ENCODE measurements at places on chromosomes 7 and 10.

GRCh38 chr10:86263907-86264306, 102.7 kb downstream of the GRID1 start:
- DNase-seq, result no peak

DNA sequence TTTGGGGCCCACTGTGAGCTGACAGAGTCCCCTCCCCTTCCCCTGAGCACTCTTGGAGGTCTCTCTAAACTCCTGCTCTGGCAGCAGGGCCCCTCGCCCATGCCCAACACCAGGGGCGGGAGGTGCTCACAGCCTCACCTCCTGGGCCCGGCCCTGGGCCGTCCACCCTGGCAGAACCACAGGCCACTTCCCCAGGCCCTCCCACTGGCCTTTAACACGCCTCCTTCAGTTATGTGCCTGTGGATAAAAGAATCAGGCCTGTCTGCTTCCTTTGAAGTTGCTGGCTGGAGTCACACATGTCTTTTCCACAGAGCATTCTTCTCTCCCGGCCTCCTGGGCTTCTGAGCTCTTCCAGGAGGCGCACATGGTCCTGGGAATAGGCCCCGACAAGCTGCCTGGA, 10.2 kb downstream of the MYL10 start:
- DNase-seq, result no peak

DNA sequence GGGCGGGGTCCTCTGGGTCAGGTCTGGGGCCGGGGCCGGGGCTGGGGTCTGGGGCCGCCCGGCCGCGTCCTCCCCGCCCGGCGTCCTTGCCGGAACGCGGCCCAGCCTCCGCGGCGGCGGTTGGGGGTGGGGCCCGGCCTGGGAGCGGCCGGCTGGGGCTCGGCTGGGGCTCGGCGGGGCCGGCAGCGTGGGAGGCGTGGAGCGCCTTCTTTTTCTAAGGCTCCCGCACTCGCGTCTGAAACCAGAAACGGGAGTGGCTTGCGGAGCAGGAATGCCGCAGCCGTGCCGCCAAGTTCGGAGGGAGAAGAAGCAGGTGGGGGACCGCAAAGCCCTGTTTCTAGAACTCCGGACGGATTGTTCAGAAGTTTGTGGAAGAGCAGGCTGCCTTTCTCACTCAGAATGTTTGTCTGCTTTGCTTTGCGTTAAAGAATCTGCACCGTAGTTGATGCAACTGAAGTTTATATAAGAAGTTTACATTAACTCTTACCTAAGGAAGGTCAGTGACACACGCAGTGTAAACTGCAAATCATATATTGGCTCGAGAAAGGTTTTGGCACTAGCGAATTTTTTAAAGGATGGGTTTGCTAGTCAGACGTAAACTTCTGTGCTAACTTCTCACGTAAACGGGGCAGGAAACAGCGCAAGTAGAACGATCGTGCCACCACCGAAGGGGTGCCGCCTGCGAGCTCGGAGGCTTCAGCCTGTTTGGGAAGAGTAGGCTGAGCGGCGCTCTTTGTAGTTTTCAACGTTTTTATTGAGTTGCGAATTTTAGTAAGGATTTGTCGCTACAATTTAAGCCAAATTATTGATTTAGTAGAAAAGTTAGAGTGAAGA, 729 bp downstream of the DNAJB6 start:
- peak; percentile 64 for DNase-seq

DNA sequence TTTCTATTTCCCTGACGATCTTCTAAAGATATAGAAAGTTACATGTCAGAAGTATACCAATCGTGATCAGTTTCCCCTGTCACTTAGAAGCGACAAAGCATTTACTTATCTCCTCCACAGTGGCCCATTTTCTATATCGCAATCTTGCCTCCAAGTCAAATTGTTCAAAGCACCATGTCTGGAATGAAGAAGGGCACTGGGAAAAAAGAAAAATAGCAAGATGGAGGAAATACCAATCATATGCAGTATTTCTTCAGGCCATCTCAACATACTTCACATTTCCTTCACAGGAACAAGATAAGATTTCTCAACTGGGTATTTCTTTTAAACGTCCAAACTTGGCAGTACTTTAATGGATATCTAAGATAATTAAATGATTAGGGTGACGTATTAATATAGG, 63.3 kb upstream of the IL6 start:
- no peak for DNase-seq

GRCh38 chr7:138460176-138460648, at the start of gene TRIM24:
TRIM24 (plus strand) TSS chr7:138460259; CDS start chr7:138460549, 290 bp downstream.
- DNase-seq, result no peak

- no peak for DNase-seq
Measured at GRCh38 chr7:110283056-110283455, 807.9 kb upstream of the LRRN3 start.

DNA sequence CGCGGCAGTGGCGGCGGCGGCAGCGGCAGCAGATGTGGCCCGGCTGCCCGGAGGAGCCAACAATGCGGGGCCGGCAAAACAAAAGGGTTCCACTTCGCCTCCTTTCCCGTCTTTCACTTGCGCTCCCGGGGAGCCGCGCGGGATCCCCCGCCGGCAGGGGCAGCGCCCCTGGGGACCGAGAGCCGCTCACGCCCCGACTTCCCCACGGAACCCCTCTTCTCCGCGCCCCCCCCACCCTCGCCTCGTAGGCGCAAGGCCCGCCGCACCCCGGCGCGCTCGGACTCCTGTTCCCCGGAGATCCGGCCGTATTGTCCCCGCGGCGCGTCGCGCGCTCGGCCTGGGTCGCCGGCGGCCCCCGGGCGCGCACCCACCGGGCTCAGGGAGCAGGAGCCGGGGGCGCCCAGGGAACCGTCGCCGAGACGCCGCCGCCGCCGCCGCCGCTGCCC, 854 bp downstream of the CTBP2 start:
- no peak for DNase-seq

- DNase-seq, result no peak
Measured at GRCh38 chr10:29828956-29829355, 194.2 kb upstream of the SVIL start.

- no peak for DNase-seq
Measured at GRCh38 chr7:100991631-100992030, 22.3 kb downstream of the MUC12 start.

GRCh38 chr7:156021471-156021870, 209.2 kb upstream of the SHH start:
- DNase-seq, result no peak

DNA sequence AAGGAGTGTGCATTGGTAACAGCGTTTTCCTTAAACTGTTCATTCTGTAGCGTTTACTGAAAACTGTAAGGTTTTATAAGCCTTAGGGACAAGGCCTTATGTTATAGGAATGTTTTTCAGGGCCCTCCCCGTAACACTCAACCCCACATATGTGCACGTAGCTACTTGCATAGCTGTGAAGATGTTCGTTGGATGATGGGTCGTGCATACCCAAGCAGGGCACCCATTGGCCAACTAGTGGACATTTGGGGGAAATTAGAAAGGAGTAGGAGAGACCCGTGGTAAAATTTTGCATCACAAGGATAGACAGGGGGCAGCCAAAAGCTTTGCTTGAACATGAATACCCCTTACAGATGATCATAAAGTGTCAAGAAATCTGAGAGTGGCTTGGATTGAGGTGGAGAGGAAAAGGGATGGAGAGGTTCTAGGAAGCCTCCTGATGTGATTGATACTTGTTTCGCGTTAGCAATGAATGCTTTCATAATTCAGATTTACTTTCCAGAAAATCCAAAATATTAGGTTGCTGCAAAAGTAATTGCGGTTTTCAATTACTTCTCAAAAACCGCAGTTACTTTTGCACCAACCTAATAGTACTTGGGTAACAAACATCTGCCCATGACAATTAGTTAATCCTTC, 878 bp downstream of the SEC61A2 start:
- peak; percentile 45 for DNase-seq

- no peak for DNase-seq
Measured at GRCh38 chr7:128120116-128120515, 88.9 kb upstream of the LRRC4 start.

- no peak for DNase-seq
Measured at GRCh38 chr10:66822801-66823200, 103.0 kb upstream of the LRRTM3 start.

- no peak for DNase-seq
Measured at GRCh38 chr10:124693396-124693795, 50.8 kb downstream of the FAM53B start.

GRCh38 chr10:76350583-76350982, 919.2 kb downstream of the LRMDA start:
- DNase-seq, result no peak

DNA sequence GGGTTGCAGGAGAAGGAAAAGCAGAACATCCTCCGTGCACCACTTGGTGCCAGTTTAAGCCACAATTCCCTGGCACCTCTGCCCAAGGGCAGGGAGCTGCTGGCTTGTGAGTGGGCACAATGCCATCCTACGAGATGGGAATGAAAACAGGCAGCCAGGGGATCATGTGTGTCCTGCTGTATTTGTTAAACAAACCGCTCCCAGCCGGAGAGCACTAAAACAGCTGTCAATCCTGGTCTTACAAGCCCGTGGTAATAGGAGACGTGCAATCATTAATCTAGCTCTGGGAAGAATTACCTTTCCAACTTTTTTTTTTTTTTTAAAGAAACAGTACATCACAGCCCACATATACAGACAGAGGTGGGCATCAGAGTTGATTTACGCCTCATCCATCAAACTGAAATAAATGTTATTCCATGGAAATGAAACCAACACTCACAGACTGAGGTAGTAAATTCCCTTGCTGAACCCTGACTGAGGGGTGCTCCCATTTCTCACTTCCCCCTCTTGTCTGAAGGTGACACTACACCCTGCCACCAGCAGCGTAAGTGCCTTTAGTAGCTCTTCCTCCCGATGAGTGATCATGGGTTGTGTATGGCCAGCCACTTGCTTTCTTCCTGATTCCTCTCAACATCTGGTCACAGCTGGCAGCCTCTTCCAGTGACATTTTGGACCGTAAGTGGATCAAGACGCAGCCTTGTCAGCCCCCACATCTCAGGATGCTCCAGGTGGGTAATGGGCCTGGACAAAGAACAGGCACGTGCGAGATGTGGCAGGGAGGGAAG, 143.8 kb downstream of the TEX36 start:
- DNase-seq, result no peak

DNA sequence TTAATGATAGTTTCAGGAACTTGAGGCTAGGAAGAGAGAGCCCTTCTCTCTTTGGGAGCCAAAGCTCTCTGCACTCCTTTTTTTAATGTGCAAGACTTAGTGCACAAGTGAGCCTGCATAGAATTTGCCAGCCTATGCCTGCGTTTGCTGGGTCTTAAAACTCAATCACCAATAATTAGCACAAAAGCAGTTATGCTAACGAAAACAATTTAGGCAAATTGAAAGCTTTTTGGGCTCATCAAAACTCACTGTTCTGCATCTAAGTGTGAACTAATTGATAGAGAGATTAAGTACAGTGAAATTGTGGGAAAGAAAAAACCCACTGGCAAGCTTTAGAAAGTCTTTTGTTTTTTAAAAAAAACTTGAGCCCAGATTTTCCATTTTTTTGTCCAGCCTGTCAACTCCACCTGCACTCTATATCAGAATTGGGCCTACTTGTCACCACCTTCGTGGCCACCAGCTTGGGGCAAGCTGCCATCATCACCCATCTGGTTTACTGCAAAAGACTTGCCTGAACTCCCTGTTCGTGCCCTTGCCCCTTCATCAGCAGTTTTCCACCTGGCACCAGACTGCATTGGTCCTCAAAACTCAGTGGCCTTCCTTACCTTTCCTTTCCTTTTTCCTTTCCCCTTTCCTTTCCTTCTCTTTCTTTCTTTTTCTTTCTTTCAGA, 37.8 kb downstream of the CRHR2 start:
- no peak for DNase-seq

GRCh38 chr10:34558093-34558583, 257.0 kb downstream of the PARD3 start:
- DNase-seq, result no peak

DNA sequence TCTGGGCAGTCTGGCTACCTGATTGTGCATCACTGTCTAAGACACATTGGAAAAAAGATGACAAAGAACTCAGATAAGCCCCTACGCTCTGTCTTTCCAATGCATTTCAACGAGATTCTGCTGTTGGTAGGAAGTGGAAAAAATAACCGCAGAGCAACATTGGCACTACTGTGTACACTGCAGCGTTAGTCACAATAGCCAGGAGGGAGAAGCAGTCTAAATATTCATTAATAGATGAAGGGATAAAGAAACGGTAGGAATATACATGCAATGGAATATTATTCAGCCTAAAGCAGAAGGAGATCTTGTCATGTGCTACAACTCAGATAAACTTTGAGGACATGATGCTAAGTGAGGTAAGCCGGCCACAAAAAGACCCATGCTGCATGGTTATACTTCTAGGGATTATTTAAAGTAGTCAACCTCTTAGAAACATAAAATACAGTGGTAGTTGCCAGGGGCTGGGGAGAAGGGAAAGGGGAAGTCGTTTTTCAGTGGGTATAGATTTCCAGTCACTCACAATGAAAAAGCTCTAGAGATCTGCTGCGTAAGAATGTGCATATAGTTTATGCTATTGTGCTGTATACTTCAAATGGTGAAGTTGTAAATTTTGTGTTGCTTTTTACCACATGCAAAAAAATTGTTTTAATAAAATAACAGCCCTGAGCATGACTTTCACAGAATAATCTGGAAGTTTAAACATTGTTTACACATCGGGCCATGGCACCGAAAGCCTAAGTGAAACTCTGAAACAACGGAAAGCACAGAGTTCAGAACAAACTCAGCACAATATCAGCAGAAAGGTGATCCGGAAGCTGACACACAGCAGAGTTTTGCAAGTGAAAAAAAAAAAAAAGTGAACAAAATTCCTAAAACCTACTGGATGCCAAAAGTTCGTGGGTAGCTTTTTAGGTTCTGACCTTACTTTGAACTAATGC, 40.1 kb downstream of the ELMO1 start:
- peak; percentile 47 for DNase-seq

GRCh38 chr10:101208543-101208942, 20.7 kb downstream of the LBX1 start:
- no peak for DNase-seq

- no peak for DNase-seq
Measured at GRCh38 chr7:128010391-128011127, 20.7 kb downstream of the LRRC4 start.

- no peak for DNase-seq
Measured at GRCh38 chr10:15485027-15485426, 113.9 kb upstream of the FAM171A1 start.

- DNase-seq, result no peak
Measured at GRCh38 chr7:43700059-43700501, 29.2 kb downstream of the COA1 start.

- peak; percentile 7 for DNase-seq
Measured at GRCh38 chr10:114925587-114926586, 12.1 kb upstream of the TRUB1 start.

DNA sequence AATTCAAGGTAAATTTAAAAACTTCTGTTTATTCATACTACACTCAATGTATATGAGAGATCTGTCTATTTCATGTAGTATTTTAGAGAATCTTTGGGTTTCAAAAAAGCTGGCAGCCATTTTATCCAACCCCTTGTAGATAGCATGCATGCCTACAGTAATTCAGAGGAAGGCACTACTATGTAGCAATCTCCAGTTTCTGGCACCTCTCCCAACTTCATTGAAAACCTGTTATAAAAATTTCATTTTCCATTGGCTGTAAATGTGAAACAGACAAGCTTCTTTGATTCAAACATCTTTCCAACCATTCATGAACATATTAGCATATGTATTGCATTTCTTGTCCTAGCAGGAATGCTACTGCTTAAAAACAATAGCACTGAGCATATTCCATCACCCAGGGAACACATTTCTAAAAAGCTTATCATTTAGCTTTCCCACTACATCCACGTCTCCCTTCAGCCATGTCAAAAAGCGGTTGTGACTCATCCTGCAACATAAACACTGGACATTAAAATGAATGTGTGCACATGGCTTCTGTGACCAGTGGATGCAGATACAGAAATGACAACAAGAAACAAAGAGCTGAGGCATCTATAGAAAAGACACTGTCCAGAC, 330.4 kb upstream of the AOAH start:
- DNase-seq, result no peak

GRCh38 chr10:71829171-71829570, 21.9 kb downstream of the PSAP start:
- no peak for DNase-seq
